ENCODE measurements at places on chromosomes 7 and 10. TPM values are rescaled to one million over a fixed set of nuclear protein-coding genes. Genes with fewer than 3 reads are reported as not detected.

The TMEM225B gene
- total RNA-seq: 0.82 TPM

The UBN2 gene
- 11.2 TPM for total RNA-seq

The RASA4B gene
- total RNA-seq: 8.0 TPM

The LBX1 gene
- total RNA-seq: not detected

The FAM131B gene
- total RNA-seq: 1.2 TPM

The TUBB8 gene
- total RNA-seq: not detected

The FGF8 gene
- total RNA-seq: 1.0 TPM

The CASD1 gene
- total RNA-seq: 34.5 TPM

The BHLHA15 gene
- total RNA-seq: not detected

The ADAMTS14 gene
- not detected for total RNA-seq

The CYP26C1 gene
- not detected for total RNA-seq

The EN2 gene
- total RNA-seq: not detected

The PPP1R9A gene
- total RNA-seq: 6.3 TPM

The WIPF3 gene
- total RNA-seq: 0.19 TPM

The ZC3HAV1L gene
- 18.7 TPM for total RNA-seq

The SUGCT gene
- 2.5 TPM for total RNA-seq
